Stimulated activated naive CD4-positive, alpha-beta T cell (primary cell): ENCODE measurements at places on chromosomes 4 and X.

DNA sequence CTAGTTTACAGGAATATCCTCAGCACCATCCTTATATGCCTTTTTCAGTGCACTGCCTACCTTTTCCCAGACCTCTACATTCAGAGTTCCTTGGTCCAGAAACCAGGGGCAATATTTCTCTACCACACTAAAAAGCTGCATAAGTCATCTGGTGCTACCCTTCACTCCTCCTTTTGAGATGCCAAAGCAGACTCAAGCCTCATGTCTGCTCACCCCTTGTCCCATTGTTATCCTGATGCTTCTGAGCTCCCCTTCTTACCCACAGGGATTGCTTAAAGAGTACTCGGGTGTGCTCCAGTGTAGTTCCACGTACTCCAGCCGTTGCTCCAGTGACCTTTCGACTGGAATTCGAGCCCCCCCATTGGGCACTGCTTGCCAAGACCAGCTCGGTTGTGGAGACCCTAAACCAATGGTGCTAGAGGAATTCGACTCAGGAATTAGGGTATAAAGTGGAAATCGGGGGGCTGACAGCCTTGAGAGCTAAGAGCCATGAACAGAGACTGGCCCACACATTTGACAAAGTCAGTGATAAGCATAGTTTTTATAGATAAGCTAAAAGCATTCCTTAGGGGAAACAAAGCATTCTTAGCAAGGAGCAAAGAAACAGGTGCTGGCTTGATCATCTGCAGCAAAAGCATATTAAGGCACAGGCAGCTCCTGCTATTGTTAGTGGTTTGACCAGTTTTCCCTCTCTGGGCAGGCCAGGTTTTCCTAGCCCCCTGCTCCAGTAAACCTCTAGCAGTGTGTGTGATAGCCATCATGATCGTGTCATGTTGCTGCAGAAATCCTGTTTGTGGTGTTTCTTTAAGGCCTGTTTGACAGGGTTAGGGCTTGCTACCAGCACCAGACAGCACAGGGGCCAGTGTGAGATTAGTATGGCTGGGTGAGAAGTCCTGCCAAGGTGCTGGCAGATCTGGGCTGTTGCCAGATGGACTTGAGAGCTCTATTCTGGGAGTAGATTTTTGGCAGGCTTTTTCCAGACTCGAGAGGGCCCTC is 57.5 kb upstream of the WDR1 start:
- no peak for DNase-seq

DNA sequence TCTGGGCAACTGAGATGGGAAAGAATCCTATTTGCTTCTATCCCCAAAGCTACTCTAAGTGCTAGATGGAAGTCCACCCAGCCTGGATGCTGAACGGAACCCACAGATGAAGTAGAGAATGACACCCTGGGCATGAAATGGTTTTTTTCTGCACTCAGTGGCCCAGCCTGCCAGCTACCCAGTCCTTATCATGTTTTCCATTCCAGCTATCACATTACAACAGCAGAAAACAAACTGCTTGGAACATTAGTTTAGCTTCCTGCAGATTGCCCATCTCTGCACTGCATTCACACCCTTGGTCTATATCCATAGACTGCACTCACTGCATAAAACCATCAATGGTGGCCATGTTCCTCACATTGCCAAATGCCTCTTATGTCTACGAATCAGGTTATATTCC is 79.1 kb downstream of the NYX start:
- DNase-seq: no peak

- no peak for DNase-seq
Measured at GRCh38 chr4:137531986-137532868, at the start of gene PCDH18. TSS of gene PCDH18 (minus strand) at chr4:137532494. CDS start at chr4:137532088, 406 bp downstream.

DNA sequence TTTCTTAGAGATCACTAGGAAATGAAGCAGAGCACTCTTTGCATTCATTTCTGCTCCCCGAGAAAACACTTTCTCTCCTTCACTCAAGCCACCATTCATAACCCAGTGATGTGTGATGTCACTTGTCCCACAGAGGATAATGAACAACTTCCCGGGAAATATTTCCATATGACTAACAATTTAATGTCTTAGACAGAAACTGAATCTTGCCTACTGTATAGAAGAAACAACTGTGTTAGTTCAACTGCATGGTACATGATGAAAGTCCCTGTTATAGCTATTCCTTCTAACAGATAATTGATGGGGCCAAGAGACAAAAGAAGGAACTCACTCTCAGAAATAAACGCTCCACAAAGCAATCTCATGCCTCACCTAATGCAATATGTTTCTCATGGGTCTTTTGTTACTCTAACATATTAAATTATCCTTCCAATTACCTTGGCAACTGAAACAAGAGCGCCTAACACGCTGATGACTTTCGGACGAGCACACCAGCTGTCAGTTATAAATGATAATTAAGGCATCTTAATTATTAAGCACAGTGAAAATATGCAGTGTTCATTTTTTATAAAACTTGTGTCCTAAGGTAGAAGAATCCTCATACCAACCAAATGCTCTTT is 113.7 kb upstream of the TLR3 start:
- DNase-seq: no peak

DNA sequence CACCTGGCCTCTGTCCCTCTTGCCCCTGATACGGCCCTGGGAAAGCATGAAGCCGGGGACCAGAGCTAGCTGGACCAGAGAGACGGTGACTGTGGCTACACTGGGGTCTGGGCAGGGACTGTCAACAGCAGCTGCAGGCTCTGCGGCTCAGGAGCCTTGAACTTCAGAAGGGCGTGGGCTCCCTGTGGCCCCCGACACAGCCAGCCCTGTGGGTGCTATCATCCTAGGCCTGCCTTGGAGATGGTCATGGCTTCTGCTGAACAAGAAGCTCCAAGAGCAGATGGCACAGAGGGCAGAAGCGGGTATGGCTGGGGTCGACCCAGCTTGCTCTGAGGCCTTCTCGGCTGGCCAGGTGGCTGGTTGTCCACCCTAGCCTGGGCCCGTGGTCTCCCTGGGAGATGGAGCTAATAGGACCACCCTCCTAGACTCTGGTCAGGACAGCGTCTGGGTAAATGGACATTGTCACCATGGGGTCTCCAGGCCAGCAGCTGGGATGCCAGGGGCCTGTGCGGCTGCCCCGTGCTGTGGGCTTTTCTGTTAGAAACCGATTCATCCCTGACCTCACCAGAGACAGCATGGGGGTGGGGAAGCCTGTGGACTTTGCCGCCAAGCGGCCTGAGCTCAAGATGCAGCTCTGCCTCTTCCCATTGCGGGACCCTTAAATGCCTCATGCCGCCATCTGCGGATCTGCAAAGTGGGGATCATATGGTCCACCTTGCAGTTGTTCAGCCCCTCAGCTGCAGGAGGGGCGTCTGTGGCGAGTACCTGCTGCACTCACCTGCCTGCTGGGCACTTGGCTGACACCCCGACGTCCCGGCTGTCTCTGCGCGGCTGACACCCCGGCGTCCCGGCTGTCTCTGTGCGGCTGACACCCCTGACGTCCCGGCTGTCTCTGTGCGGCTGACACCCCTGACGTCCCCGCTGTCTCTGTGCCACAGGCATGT is 21.1 kb downstream of the CPZ start:
- no peak for DNase-seq

DNA sequence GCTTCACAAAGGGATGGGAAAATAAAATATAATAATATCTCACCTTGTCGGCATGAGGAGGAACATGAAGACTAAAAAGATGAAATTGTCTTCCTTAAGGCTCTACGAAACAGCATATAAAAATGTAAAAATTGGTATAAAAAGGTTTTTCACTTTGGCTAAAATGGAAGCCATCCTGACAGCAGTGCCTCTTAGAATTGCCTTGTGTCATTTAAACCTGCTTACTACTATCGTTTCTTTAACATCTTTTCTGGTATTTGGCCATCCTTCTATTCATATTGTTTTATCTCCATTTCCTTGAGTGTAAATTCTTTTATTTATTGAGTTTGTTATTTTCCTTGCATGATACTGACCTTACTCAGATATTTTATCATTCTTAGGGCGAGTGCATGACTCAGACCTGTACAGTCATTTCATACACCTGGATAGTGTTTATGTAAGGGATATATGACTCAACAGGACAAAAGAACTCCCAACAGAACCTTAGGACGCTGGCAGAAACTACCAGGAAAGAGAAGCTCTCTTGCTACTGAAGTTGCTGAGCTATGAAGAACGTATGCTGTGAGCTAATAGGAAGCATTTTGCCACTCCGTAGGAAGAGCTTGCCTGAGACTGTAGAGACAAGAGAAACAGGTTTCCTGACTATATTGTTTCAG is 5.8 kb upstream of the CDKN2AIP start:
- no peak for DNase-seq

- no peak for DNase-seq
Measured at GRCh38 chr4:165556383-165556782, 177.6 kb downstream of the CPE start.

GRCh38 chr4:113094802-113095201 is 45.3 kb downstream of the ANK2 start:
- no peak for DNase-seq

DNA sequence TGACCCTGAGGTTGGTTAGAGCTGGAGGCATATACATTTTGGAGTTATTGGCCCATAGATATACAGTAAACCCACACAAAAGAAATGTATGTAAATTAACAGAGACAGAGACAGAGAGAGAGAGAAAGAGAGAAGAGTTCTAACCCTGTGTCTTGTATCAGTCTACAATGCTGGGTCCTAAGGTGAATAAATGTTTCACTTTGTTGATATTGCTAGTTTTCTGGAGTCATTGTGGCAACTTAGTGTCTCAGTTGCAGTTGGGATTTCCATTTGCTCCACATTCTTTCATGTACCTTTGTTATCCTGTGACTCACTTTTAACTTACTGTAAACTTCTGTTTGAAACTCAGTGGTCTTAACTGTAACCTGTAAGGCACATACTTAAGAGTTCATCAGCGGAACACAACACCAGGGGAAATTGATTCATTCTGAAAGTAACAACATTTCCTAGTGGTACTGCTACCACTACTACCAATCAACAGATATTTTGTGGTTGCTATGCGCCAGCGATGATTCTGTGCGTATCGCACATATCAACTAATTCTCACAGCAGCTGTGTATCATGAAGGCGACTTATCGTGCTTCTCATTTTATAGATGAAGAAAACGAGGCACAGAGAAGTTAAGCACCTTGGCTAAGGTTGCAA is 38.5 kb upstream of the ETDA start:
- DNase-seq: no peak

GRCh38 chrX:69298466-69299140 is 133.3 kb upstream of the PJA1 start:
- DNase-seq: no peak
